ENCODE measurements at places on chromosomes 1 and 21. TPM values are rescaled to one million over a fixed set of nuclear protein-coding genes. Genes with fewer than 3 reads are reported as not detected.

DNA sequence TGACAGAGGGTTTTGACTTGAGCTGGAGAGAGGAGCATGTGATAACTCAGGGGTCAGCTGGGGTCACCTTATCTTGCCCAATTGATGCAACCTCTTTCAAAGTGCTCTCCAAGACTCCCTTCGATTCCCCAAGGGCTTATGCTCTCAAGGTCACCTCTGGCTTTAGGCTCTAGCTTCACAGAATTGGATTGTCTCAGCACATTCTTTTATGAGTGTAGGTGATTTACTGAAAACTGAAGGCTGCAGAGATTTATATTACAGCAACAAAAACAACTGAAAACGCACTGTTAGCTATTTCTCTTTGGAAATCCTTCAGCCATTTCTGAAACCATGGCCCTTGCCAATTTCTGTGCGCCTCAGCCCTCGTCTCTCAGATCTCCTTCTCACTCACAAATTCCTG is 34.5 kb upstream of the MAP1LC3C start:
- no peaks in the 10 kb centered on the region for H3K36me3 ChIP-seq
- H3K4me1 ChIP-seq, result no peaks in the 10 kb centered on the region
- no peak overlapping the region for H3K4me3 ChIP-seq

- no peak overlapping the region for H3K27ac ChIP-seq
- no peak overlapping the region for H3K4me3 ChIP-seq
- H3K27me3 ChIP-seq, result no peaks in the 10 kb centered on the region
- DNase-seq, result no peak
- H3K36me3 ChIP-seq, result no peaks in the 10 kb centered on the region
- no peaks in the 10 kb centered on the region for H3K4me1 ChIP-seq
These were observed 98.7 kb upstream of the PDC start for GRCh38 chr1:186559601-186560116.

DNA sequence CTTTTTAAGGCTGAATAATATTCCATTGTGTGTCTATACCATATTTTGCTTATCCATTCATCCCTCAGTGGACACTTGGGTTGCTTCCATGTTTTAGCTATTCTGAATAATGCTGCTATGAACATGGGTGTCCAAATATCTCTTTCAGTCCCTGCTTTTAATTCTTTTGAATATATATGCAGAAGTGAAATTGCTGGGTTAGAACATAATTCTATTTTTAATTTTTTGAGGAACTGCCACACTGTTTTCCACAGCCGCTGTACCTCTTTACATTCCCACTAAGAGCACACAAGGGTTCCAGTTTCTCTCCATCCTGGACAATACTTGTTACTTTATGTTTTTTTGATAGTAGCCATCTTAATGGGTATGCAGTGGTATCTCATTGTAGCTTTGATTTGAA is 65.6 kb downstream of the RIMS3 start:
- H3K27ac ChIP-seq, result no peak overlapping the region
- no peaks in the 10 kb centered on the region for H3K4me1 ChIP-seq
- H3K27me3 ChIP-seq, result no peaks in the 10 kb centered on the region
- no peak overlapping the region for H3K4me3 ChIP-seq
- H3K36me3 ChIP-seq, result no peaks in the 10 kb centered on the region

DNA sequence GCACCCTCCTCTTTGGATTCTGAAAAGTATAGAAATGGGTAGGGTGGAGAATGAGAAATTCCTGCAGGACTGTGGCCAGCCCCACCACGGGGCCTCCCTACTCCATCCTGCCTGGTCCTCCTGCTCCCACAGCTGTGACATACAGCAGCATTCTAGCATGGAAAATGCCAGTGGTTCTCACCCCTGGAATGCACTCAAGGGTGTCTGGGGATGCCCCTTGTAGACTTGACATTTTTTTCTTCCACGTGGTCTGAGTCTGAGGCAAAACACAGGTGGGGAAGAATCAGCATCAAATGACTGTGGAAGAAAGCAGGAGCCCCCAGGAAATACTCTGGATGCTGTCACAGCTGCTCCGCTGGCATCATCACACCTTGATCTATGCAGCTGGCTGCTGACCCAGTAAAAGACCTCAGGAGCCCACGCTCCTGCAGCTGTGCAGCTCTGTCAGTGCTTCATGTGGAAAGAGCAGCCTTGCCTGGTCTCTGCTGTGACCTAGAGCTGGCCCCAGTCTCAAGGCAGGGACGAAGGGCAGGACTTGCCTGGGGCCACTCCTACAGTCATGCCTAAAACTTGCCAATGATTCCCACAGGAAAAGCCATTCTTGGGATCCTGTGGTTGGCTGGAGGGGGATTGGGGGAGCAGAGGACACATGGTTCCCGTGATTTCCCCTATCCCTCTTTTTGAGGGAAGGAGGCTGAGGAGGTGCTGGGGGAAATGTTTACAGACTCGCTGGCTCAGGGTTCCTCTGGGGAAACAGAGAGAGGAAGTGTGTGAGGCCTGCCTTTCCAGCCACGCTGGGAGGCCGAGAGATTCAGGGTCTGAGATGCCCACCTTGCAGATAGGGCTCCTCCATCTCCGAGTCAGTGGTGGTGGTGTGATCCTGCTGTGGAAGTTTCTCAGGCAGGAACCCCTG is 10.8 kb upstream of the A3GALT2 start:
- no peaks in the 10 kb centered on the region for H3K4me1 ChIP-seq
- no peak overlapping the region for H3K27ac ChIP-seq
- no peaks in the 10 kb centered on the region for H3K36me3 ChIP-seq
- H3K4me3 ChIP-seq, result no peak overlapping the region

DNA sequence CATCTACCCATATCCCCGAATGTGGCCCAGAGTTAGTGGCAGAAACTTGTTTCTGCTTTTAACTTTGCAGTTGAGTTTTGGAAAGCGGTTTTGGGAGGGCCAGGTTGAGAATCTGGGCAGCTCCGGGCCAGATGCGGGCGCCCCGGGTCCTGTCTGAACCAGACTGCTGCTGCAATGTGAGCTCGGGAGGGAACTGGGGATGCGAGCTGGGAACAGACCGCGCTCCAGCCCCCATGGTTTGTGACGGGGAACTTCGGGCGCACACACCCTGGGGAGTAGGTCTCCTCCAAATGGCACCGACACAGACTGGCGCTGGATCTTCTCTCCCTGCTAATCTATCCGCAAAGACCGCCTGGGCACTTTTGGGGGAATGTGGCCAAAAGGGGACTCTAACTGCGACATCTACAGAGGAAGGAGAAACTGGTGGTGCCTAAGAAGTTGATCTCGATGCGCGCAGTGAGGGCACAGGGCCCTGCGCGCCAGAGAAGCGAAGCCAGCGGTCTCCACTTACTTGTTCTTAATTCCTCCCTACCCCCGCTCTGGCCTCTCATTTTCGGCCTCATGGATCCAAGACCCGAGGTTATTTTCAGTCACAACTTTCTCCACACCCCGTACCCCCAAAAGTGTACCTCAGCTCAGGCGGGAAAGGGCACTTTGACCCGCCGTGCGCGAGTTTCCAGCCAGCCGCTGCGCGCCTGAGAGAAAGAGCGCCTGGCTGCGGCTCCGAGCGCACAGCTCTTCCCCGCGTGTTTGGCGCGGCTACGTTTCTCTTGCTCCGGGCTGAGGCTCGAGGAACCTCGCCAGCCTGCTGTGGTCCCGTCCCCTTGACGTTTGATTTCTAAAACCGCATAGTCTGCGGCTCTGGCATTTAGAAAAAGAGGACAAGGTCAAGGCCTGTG is 411.0 kb upstream of the ESRRG start:
- H3K27ac ChIP-seq, result no peak overlapping the region
- peak; percentile 63 for DNase-seq
- peaks cover 37% of the 10 kb centered on the region for H3K4me1 ChIP-seq
- peaks cover 98% of the 10 kb centered on the region for H3K27me3 ChIP-seq

- H3K36me3 ChIP-seq, result 0 out of 2 replicates have a peak, but pooled peaks cover 3% of the 10 kb centered on the region
- H3K4me3 ChIP-seq, result no peak overlapping the region
- H3K4me1 ChIP-seq, result peaks cover 27% of the 10 kb centered on the region
- H3K27me3 ChIP-seq, result no peaks in the 10 kb centered on the region
- DNase-seq, result no peak
These were observed 6.9 kb downstream of the PTPRF start for GRCh38 chr1:43537423-43538142.

DNA sequence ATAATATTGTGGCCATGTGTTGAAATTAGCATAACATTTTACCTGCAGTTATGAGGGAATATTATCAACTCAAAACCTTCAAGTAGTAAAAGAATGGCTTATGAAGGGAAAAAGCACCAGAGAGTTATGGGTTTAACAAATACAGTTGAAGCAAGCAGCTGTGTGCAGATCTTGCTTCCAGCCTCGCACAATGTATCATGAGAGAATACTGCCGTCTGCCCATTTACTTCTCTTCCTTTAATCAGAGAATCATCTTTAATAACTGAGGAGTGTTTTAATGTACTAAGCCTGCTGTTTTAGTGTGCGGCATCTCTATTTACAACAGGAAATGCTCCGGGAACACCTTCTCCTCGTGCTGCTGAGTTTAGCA is 120.9 kb downstream of the ATG4C start:
- H3K27me3 ChIP-seq, result no peaks in the 10 kb centered on the region
- H3K36me3 ChIP-seq, result no peaks in the 10 kb centered on the region
- H3K4me3 ChIP-seq, result no peak overlapping the region
- H3K27ac ChIP-seq, result no peak overlapping the region
- no peak for DNase-seq
- H3K4me1 ChIP-seq, result peaks cover 7% of the 10 kb centered on the region

GRCh38 chr1:4614371-4615137 is 39.9 kb upstream of the AJAP1 start:
- no peak overlapping the region for H3K4me3 ChIP-seq
- no peaks in the 10 kb centered on the region for H3K27me3 ChIP-seq
- 0 out of 2 replicates have a peak, but pooled peaks cover 3% of the 10 kb centered on the region for H3K36me3 ChIP-seq

DNA sequence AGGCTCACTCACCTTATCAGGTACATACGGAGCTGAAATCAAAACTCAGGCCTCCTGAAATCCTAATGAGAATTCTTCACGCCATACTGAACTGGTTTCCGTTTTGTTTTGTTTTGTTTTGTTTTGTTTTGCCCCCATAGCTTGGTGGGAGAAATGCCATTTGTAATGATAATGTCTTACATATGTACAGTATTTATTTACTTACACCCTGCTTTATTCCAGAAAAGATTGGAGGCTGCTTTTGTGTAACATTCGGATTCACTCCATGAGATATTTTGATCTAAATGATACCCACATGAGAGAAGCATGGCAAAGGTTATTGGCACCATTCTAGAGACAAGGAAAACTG is 84.7 kb downstream of the EPHB2 start:
- peaks cover 10% of the 10 kb centered on the region for H3K4me1 ChIP-seq
- H3K27me3 ChIP-seq, result no peaks in the 10 kb centered on the region
- H3K4me3 ChIP-seq, result no peak overlapping the region
- DNase-seq, result no peak
- no peak overlapping the region for H3K27ac ChIP-seq
- no peaks in the 10 kb centered on the region for H3K36me3 ChIP-seq

Gene DNM3
- total RNA-seq, result 12.2 TPM

Gene KRTAP19-1
- total RNA-seq, result not detected

All from GM23338 (cell line).